ENCODE measurements at places on chromosomes 16 and 17.

GRCh38 chr17:66947311-66947710, 17.2 kb upstream of the CACNG4 start:
- no peak for DNase-seq

- DNase-seq: no peak
Observed at GRCh38 chr16:67128887-67129286, 19.1 kb downstream of the PHAF1 start.

- no peak for DNase-seq
Observed at GRCh38 chr17:71656964-71657858, 463.6 kb upstream of the SOX9 start.

DNA sequence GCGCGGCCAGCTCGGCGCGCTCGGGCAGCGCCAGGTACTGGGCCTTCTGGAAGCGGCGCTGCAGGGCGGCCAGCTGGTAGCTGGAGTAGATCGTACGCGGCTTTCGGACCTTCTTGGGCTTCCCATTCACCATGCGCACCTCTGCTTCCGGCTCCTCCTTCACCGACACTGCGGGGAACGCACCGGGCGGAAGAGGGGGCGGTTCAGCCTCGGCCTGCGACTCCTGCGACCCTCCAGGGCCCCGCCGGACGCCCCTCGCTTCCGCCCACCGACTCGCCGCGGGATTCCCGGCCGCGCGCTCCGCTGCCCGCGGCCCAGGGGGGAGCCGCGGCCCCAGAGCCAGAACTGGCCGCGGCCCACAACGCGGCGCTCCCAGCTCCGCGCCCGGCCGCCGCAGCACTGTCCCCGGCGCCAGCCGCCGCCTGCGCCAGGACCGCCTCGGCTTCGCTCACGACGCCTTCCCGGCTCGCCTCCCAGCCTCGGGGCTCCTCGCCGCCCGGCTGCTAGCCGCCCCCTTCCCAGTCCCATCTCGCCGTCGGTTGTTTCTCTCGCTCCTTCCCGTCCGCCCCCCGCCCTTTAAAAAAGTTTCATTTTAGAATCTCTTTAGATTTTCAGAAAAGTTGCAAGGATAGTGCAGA, 1.5 kb downstream of the DLX3 start:
- peak; percentile 47 for DNase-seq

DNA sequence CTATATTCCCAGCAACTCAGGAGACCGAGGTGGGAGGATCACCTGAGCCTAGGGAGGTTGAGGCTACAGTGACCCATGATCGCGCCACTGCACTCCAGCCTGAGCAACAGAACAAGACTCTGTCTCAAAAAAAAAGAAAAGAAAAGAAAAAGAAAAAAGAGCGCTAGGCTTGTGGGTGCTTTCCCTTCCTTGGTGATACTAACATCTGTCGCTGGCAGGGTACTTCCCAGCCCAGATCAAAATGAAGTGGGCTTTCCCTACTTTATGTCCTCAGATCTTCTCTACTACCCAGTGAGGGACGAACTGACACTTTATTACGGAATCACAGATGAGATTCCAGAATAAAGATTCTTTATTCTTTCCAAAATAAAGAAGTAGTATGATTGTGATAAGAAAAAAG, 103.8 kb upstream of the NOL11 start:
- DNase-seq: no peak

- no peak for DNase-seq
Observed at GRCh38 chr17:15470536-15470935, 3.1 kb upstream of the CDRT4 start.

- no peak for DNase-seq
Observed at GRCh38 chr16:11079652-11080187, 135.4 kb downstream of the CLEC16A start.

GRCh38 chr17:17269926-17270773, 10.9 kb downstream of the COPS3 start:
- peak; percentile 53 for DNase-seq

DNA sequence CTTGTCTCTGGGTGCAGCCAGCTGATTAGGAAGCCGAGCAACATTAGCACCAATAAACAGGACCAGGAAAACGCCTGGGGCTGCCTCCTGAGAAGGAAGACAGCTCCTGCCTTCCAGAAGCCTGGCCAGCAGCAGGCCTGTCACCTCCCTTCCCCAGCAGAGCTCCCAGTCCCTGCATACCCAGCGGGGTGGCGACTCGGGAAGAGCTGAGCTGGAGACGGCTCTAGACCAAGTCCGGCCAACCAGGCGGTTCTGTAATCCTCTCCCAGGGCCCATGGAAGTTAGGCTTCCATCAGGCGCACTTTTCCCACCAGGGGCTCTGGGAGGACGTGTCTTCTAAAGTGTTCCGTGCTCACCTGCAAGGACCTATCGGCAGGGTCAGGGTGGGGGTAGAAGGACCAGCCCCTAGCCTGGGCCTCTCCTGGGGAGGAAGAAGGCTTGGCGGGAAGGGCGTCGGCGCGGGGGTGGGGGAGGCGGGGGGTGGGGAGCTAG, 12.0 kb upstream of the CLUH start:
- DNase-seq: no peak

Data from activated CD8-positive, alpha-beta memory T cell treated with anti-CD3 and anti-CD28 coated beads, Interleukin-2, amount 10 ng/mL, durations not matched to agents 7 days and 5 days (primary cell).